Endodermal cell (in vitro differentiated cells): ENCODE measurements at places on chromosomes 4 and X. TPM values are rescaled to one million over a fixed set of nuclear protein-coding genes. Genes with fewer than 3 reads are reported as not detected.

GRCh38 chr4:66572949-66573348 is 902.7 kb upstream of the EPHA5 start:
- H3K36me3 ChIP-seq, result no peaks in the 10 kb centered on the region
- H3K27me3 ChIP-seq, result no peaks in the 10 kb centered on the region
- no peak overlapping the region for H3K27ac ChIP-seq
- no peaks in the 10 kb centered on the region for H3K4me1 ChIP-seq

GRCh38 chr4:147096667-147097604 is 151.3 kb upstream of the TTC29 start:
- no peaks in the 10 kb centered on the region for H3K36me3 ChIP-seq
- H3K4me3 ChIP-seq, result no peak overlapping the region
- no peak overlapping the region for H3K27ac ChIP-seq
- peaks cover 5% of the 10 kb centered on the region for H3K4me1 ChIP-seq

- no peaks in the 10 kb centered on the region for H3K27me3 ChIP-seq
- no peak overlapping the region for H3K4me3 ChIP-seq
- H3K27ac ChIP-seq, result no peak overlapping the region
- H3K4me1 ChIP-seq, result no peaks in the 10 kb centered on the region
These were observed 67.6 kb downstream of the ENPEP start for GRCh38 chr4:110543577-110543976.

The GAGE12E gene
- not detected in 3 replicates for total RNA-seq

The CYLC1 gene
- total RNA-seq, result not detected in 2 replicates

DNA sequence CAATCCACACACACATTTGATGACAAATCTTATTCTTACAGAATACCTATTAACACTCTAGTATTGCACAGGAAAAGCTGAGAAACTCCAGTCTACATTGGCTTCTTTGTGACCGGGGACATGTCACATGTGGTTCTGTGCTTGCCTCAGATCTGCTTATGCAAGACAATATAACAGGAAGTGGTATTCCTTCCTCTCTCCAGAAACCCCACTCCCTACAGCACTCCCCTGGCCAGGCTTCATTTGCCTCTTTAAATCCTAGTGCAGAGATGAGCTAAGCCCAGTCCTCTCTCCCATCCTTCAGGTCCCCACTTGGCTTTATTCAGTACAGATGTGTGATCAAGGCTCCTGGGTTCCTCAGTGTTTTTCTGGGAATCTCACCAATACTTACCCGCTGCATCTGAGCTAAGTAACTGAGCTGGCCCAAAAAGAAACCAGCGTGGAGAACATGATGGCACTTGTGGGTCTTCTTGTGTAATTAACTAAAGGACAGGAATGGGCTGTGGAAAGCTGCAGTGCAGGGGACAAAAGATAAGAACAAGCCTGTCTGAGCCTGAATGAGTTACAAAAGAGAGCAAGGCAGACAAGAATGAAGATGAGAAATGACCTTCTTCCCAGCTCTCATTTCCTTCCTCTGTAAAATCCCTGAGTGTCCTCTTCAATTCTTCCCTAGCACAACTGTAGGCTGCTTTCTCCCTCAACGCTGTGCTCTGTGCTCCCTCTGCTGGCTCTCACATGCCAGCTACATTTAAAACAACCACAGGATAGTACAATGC is 105.6 kb downstream of the HNRNPD start:
- H3K27me3 ChIP-seq, result no peaks in the 10 kb centered on the region
- no peaks in the 10 kb centered on the region for H3K36me3 ChIP-seq
- H3K27ac ChIP-seq, result no peak overlapping the region
- DNase-seq, result peak; percentile 79
- no peak overlapping the region for H3K4me3 ChIP-seq
- no peaks in the 10 kb centered on the region for H3K4me1 ChIP-seq

- H3K4me1 ChIP-seq, result peaks cover 3% of the 10 kb centered on the region
- no peak overlapping the region for H3K4me3 ChIP-seq
- H3K27ac ChIP-seq, result no peak overlapping the region
- H3K27me3 ChIP-seq, result no peaks in the 10 kb centered on the region
These were observed 476.7 kb upstream of the ATOH1 start for GRCh38 chr4:93351846-93352245.

DNA sequence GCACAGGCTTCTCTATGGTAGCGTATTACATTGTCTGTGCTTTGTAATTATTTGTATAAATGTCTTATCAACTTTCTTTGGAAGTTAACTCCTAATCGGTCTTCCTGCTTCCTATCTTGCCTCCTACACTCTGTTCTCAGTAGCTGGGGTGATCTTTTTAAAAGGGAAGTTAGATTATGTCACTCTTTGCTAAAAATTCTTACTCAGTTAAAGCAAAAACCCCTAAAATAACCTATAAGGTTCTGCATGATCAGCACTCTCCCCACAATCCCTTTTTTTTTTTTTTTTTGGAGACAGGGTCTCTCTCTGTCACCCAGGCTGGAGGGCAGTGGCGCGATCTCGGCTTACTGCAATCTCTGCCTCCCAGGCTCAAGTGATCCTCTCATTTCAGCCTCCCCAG is 2.6 kb upstream of the PRPS1 start:
- H3K36me3 ChIP-seq, result no peaks in the 10 kb centered on the region
- no peaks in the 10 kb centered on the region for H3K27me3 ChIP-seq
- no peak overlapping the region for H3K4me3 ChIP-seq
- H3K4me1 ChIP-seq, result no peaks in the 10 kb centered on the region

DNA sequence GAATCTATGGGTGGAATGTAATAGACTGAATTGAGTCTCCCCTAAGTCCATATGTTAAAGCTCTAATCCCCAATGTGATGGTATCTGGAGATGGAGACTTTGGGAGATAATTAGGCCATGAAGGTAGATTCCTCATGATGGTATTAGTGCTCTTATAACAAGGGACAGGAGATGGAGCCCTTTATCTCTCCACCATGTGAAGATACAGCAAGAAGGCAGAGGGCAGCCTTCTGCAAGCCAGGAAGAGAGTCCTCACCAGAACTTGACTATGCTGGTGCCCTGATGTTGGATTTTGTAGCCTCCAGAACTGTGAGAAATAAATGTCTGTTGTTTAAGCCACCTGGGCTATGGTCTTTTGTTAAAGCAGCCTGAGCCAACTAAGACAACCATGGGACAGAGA is 76.4 kb upstream of the F8A3 start:
- no peaks in the 10 kb centered on the region for H3K27me3 ChIP-seq
- no peak for DNase-seq
- peaks cover 3% of the 10 kb centered on the region for H3K36me3 ChIP-seq
- H3K4me1 ChIP-seq, result no peaks in the 10 kb centered on the region
- no peak overlapping the region for H3K27ac ChIP-seq

The GALNTL6 gene
- 0.11 TPM in 1 of 2 replicates, not detected in the other for total RNA-seq

The GAGE1 gene
- total RNA-seq, result not detected in 3 replicates

GRCh38 chrX:96181605-96182004 is 503.0 kb upstream of the DIAPH2 start:
- no peaks in the 10 kb centered on the region for H3K27me3 ChIP-seq
- no peaks in the 10 kb centered on the region for H3K36me3 ChIP-seq
- H3K4me3 ChIP-seq, result no peak overlapping the region
- peak; percentile 61 for DNase-seq
- H3K4me1 ChIP-seq, result no peaks in the 10 kb centered on the region
- H3K27ac ChIP-seq, result no peak overlapping the region

- no peaks in the 10 kb centered on the region for H3K27me3 ChIP-seq
- no peaks in the 10 kb centered on the region for H3K36me3 ChIP-seq
- H3K27ac ChIP-seq, result no peak overlapping the region
- H3K4me1 ChIP-seq, result no peaks in the 10 kb centered on the region
These were observed 75.6 kb upstream of the FAM9C start for GRCh38 chrX:13120017-13120416.

GRCh38 chr4:123017636-123018395 is 95.4 kb upstream of the NUDT6 start:
- H3K4me3 ChIP-seq, result no peak overlapping the region
- H3K27ac ChIP-seq, result no peak overlapping the region
- no peaks in the 10 kb centered on the region for H3K27me3 ChIP-seq

The AKAP14 gene
- 0.29 and 0.79 TPM in 2 replicates for total RNA-seq

- no peak overlapping the region for H3K27ac ChIP-seq
- H3K36me3 ChIP-seq, result no peaks in the 10 kb centered on the region
- H3K4me1 ChIP-seq, result no peaks in the 10 kb centered on the region
- H3K27me3 ChIP-seq, result no peaks in the 10 kb centered on the region
These were observed 186.5 kb upstream of the ATP6AP2 start for GRCh38 chrX:40394302-40394701.

DNA sequence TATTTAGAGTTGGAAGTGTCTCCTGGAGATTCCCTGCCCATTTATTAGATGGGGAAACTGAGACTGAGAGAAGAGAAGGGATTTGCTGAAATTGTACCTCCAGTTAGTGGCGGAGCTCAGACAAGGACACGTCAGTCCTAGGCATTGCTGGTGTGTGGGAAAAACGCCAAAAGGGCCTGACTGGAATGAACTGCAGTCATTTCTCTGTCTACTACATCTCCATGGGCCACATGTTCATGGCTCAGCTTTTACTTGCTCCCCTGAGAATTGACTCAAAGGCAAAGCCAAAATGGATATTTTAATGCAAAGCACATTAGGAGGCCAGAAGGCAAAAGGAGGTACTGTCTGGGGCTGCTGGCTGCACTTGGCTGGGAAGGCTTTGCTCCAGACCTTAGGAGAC is 3.9 kb downstream of the TFDP3 start:
- H3K36me3 ChIP-seq, result no peaks in the 10 kb centered on the region
- DNase-seq, result no peak
- no peaks in the 10 kb centered on the region for H3K4me1 ChIP-seq
- no peak overlapping the region for H3K4me3 ChIP-seq
- no peaks in the 10 kb centered on the region for H3K27me3 ChIP-seq
- H3K27ac ChIP-seq, result no peak overlapping the region

DNA sequence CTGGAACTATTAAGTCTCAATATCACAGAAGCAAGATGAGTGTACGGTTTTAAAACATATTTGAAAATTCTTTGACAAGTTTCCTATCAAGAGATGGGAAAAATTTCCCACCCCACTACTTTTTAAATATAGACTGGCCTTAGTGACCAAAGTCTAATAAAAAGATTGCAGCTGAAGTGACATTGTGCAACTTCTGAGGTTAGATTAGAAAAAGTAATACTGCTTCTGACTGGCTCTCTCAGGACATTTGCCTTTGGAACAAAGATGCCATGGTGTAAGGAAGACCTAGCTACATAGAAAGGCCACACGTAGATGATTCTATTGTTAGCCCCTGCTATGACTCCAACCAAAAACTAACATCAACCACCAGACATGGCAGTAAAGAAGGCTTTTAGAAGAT is 138.7 kb upstream of the FAM47C start:
- H3K27ac ChIP-seq, result no peak overlapping the region
- H3K27me3 ChIP-seq, result no peaks in the 10 kb centered on the region
- no peak for DNase-seq
- H3K4me3 ChIP-seq, result no peak overlapping the region
- no peaks in the 10 kb centered on the region for H3K36me3 ChIP-seq

DNA sequence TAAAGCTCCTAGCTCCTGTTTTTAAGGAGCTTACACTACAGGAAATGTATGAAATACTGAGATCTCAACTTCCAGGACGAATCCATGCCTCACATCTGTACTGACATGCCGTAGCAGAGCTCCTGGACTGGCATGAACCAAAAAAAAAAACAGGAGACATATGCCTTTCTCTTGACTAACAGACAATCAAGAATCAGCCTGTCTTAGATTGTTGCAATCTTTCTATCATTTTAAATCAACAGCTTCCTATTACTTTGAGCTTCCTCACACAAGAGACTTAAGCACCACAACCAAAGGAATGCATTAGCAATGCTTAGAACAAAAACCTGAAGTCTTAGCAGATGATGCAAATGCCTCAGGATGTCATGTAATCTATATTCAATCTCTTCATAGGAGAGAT is 34.7 kb upstream of the AREG start:
- no peaks in the 10 kb centered on the region for H3K4me1 ChIP-seq
- no peak overlapping the region for H3K4me3 ChIP-seq
- H3K27ac ChIP-seq, result no peak overlapping the region
- no peaks in the 10 kb centered on the region for H3K27me3 ChIP-seq
- no peaks in the 10 kb centered on the region for H3K36me3 ChIP-seq

GRCh38 chr4:121648516-121648915 is 48.3 kb downstream of the ANXA5 start:
- H3K36me3 ChIP-seq, result no peaks in the 10 kb centered on the region
- H3K27me3 ChIP-seq, result no peaks in the 10 kb centered on the region
- H3K4me3 ChIP-seq, result no peak overlapping the region
- no peak overlapping the region for H3K27ac ChIP-seq

- H3K36me3 ChIP-seq, result peaks cover 61% of the 10 kb centered on the region
- H3K27me3 ChIP-seq, result no peaks in the 10 kb centered on the region
- H3K4me1 ChIP-seq, result no peaks in the 10 kb centered on the region
- no peak overlapping the region for H3K27ac ChIP-seq
- DNase-seq, result no peak
These were observed 16.0 kb downstream of the UBA6 start for GRCh38 chr4:67684839-67685531.

DNA sequence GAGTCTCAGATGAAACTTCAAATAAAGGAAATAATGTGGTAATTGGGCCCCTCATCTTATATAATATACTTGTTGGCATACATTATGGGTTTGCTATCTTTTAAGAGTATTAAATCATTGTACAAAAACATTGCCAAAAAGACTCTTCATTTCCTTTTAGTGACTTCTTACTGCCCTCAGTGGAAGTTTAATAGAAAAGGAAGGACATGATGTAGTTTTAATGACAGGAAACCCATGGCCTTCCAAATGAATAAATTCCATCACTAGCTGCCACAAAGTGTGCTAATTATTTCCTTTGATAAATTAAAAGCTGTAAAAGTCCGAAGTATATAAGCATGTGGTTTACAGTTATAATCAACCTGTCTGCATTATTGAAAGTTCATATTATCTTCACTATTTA is 350.9 kb upstream of the HAND2 start:
- no peak for DNase-seq
- H3K4me1 ChIP-seq, result peaks cover 8% of the 10 kb centered on the region
- H3K4me3 ChIP-seq, result no peak overlapping the region
- H3K27ac ChIP-seq, result no peak overlapping the region
- H3K27me3 ChIP-seq, result no peaks in the 10 kb centered on the region

- no peaks in the 10 kb centered on the region for H3K36me3 ChIP-seq
- no peaks in the 10 kb centered on the region for H3K4me1 ChIP-seq
- no peak for DNase-seq
- no peak overlapping the region for H3K27ac ChIP-seq
These were observed 110.7 kb downstream of the ARAP2 start for GRCh38 chr4:36133658-36134057.

The STK32B gene
- total RNA-seq, result 1.4 and 1.5 TPM in 2 replicates

GRCh38 chr4:19756661-19757060 is 495.0 kb upstream of the SLIT2 start:
- H3K4me3 ChIP-seq, result no peak overlapping the region
- H3K36me3 ChIP-seq, result no peaks in the 10 kb centered on the region
- DNase-seq, result no peak
- H3K4me1 ChIP-seq, result no peaks in the 10 kb centered on the region

The GLRA2 gene
- total RNA-seq, result not detected in 2 replicates
